ENCODE measurements at places on chromosomes 4 and X. TPM values are rescaled to one million over a fixed set of nuclear protein-coding genes. Genes with fewer than 3 reads are reported as not detected.

Gene TLR7
- total RNA-seq = not detected

Gene NUDT6
- total RNA-seq = 10.4 TPM

Gene P2RY8
- total RNA-seq = not detected

Gene PAGE5
- not detected for total RNA-seq

Gene ZCCHC13
- total RNA-seq = not detected

Gene SUV39H1
- 3.9 TPM for total RNA-seq

Gene PTPN13
- total RNA-seq = 43.5 TPM

Gene RAB33A
- 1.8 TPM for total RNA-seq

Gene AGTR2
- not detected for total RNA-seq

Measured in mesangial cell (primary cell).